ENCODE measurements at places on chromosomes 4 and X.

DNA sequence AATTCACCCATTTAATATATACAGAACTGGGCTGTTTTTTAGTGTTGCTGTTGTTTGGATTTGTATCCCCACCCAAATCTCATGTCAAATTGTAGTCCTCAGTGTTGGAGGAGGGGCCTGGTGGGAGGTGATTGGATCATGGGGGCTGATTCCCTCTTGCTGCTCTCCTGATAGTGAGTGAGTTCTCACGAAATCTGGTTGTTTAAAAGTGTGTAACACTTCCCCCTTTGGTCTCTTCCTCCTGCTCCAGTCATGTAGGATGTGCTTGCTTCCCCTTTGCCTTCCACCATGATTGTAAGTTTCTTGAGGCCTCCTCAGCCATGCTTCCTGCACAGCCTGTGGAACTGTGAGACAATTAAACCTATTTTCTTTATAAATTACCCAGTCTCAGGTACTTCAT, 141.6 kb upstream of the AADAT start:
- DNase-seq, result no peak

GRCh38 chr4:42453612-42454011, 56.3 kb downstream of the SHISA3 start:
- no peak for DNase-seq

- no peak for DNase-seq
Observed at GRCh38 chrX:145727476-145727875, 90.2 kb upstream of the SLITRK2 start.

DNA sequence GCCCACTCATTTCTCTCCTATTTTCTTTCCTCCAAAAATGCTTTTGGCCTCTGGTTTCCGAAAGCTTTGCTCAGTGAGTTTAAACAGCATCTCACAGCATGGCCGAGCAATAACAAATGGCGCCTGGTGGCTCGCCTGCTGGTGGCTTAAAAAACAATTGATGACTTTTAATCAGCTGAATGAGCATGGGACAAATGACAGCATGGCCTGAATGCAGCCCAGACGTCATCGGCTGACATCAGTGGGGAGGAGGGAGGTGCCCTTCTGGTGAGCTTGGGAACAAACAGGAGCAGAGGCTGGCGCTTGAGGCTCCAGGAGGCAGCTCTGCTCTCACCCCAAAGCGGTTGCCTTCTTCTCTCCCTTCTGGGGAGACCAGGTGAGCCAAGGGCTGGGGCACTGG, 286.4 kb downstream of the BCOR start:
- no peak for DNase-seq

DNA sequence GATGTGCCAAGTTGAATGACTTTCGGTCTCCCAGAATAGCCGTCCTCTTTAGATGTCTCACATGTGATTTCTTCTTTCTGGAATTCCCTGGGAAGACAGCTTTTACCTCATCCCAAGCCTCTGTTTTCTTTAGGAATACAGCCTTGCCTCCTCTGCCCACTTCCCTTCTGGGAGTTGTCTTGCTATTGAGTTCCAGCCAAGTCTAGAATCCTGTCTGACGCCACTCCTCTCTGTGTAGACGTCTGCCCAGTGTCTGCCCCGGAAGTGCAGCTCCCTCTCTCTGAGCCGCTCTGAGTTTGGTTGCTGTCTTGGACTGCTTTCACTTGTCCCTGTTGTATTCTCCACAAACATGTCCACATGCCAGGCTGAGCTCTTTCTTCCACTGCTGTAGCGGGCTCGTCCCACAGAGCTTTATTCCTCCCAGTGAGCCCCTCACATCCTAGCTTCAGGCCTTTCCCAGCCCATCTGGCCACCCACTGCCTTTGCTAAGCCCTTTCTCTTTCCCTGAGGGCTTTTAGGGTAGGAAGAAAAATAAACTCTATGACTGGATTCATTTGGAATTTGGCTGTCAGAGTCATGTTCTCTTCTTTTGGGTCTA, 9.0 kb upstream of the IGFBP7 start:
- DNase-seq, result no peak

DNA sequence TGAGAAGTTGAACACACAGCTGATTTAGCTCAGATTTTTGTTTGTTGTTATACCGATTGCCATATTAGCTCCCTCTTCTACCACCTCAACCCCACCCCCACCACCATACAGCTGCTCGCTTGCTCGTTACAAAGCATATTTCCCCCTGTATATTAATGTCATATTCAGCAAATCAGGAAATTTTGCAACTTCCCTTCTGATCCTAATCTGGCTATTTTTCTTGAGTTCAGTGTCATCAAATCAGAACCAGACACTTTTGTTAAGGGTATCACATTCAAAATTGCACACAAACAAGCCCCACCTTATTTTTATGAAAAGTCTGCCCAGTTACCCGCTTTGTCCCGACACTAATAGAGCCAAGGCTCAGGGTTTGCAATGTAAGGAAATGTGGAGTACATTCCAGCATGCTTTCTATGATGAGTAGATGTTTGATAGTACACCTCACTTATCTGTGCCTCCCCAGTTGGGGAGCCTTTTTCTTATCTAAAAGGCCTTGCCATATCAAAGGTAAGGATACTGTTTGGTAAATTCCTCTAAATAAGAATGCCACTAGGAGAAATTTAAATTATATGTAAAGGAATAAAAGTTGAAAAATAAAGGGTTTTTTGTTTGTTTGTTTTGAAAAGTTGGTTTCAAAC, 212.2 kb downstream of the CBR4 start:
- peak; percentile 46 for DNase-seq

DNA sequence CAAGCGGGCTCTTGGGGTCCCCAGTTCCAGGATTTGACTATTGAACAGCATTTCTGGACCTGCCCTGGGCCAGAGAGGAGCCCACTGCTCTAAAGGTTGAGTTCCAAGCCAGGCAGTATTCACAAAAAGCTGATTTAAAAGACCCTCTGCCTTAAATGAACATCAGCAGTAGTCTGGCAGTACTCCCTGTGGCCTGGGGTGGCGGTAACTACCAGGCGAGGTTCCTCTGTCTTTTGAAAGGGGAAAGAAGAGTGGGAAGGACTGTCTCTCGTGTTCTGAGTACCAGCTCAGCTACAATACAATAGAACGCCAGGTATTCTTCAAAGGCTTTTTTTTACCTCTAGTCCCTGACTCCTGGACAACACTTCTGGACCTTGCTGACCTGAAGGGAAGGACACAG, 456.4 kb upstream of the TEX13C start:
- DNase-seq, result no peak

DNA sequence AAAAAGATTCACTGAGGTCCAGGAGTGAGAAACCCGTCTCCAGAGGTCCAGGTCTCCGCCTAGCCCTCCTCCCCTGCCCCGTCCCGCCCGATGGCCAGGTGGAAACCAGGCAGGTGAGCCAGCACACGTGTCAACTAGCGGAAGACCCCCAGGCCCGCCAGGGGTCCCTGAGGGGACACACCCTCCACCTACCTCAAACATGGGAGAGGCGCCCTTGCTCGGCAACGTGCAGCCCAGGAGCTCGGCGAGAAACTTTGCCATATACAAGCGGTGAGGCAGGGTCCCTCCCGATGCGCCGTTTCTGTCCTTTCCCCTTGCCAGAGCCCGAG, 330.0 kb downstream of the HNRNPD start:
- DNase-seq, result no peak

- DNase-seq, result no peak
Observed at GRCh38 chrX:118239178-118239870, 106.6 kb upstream of the WDR44 start.

DNA sequence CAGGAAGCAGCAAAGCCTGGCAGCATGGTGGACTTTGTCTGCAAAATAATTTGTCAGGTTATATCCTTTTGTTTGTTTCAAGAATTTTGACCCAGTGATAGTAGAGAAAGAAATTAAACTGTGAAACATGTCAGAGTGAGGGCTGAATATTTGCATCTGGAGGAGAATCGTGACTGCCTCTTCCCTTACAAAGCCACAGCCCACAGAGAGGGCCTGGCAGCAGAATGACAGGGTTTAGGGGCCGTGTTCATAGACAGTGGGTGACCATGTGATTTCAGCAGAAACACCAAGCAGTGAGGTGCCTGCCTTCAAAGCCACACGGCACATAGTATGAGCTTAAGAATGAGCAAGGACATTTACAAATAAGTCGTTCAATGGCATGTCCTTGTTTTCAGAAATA, 24.4 kb upstream of the PLAC8 start:
- DNase-seq, result no peak

- no peak for DNase-seq
Observed at GRCh38 chrX:9335251-9335650, 129.6 kb upstream of the TBL1X start.

- no peak for DNase-seq
Observed at GRCh38 chr4:47120783-47121182, 89.4 kb downstream of the GABRB1 start.

- no peak for DNase-seq
Observed at GRCh38 chr4:85126991-85127591, 160.6 kb upstream of the WDFY3 start.

GRCh38 chr4:26372525-26373172, 51.8 kb downstream of the RBPJ start:
- peak; percentile 56 for DNase-seq

Measured in suppressor macrophage treated with lipopolysaccharide for 1 hour (primary cell).